Mammary epithelial cell (primary cell): ENCODE measurements at places on chromosomes 5 and 9. TPM values are rescaled to one million over a fixed set of nuclear protein-coding genes. Genes with fewer than 3 reads are reported as not detected.

C9orf153 gene
- not detected for polyA plus RNA-seq

PCDHGB7 gene
- 0.65 TPM for polyA plus RNA-seq

WDR38 gene
- polyA plus RNA-seq, result not detected

DNA sequence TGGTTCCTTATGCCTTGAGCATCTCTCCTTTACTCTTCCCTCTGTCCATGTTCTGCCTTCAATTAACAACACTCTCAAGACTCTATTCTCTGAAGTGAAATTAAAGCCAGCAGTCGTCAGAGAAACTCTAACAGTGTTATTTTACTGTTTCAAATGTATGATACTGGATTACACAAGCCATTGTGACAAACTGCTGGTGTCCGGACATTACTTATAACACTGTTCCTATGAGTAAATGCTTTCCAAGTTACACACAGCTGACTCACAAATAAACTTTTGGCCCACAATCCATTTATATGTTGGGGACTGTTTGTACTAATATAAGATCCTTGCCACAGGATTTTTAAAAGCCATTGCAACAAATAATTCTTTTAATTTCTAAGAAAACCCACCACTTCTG is 63.2 kb upstream of the GHR start:
- DNase-seq, result peak; percentile 49

DNA sequence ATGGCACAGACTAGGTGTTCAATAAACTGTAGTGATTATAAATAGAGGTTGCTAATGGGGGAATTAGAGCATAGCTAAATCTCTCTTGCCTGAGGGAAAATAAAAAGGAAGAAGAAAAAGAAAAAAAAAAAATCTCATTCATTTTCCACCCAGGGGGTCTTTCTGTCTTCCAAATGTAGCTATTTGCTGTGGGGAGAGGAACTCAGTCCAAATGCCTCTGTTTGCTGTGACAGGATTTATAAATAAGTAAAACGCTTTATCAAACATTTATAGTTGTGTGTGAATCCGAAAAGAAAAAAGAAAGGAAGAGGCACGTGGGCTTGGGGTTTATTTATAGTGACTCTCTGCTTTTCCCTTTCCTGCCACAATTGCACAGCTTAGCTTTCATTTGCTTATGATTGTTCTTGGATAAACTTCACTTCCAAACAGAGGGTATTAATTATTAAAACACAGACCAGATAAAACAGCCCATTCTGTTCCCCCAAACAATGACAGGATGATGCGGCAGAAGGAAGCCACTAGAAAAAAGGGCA is 245.7 kb downstream of the ASTN2 start:
- DNase-seq, result no peak

- no peak for DNase-seq
Observed at GRCh38 chr9:2874001-2874750, 30.3 kb upstream of the PUM3 start.

DNA sequence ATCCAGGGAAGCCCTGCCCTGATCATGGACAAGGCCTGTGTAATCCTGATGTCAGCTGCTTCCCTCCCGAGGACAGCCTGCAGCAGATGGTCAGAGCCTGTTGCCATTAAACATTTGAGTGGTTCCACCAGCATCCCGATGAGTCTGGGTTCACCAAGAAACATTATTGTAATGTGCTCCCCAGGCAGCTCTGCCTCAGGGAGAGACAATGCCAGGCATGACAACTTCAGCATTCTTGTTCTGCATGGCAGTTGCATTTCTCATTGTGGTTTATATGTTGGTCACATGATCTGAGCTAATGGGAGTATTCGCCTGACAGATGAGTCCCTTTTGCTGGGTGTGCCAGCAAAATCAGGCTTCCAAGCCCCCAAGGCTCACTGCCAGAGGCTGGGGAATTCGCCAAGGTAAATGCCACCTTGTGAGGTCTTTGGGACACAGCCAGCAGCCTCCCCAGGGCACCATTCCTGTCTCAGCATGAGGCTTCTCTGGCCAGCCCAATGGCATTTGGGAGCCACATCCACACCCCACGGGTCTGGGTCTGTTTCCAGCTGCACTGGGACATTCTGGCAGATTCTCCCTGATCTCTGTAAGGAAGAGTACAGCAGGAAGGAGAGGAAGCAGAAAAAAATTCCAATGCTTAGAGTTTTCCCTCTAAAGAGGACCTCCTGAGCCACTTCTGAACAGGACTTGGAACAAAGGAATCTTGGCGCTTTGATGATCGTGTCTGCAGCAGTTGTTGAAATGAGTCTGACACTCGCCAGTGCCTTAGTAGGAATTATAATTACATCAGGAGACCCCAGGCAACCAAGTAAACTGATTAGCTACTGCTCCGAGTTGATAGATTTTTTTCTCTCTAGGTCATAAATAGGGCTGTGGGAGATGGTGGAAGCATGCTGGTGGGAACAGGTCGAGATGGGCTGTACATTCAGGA is 18.7 kb downstream of the KCNIP1 start:
- DNase-seq, result peak; percentile 76

- no peak for DNase-seq
Observed at GRCh38 chr9:81989700-81990099, 1.1 kb downstream of the SPATA31D1 start.

DNA sequence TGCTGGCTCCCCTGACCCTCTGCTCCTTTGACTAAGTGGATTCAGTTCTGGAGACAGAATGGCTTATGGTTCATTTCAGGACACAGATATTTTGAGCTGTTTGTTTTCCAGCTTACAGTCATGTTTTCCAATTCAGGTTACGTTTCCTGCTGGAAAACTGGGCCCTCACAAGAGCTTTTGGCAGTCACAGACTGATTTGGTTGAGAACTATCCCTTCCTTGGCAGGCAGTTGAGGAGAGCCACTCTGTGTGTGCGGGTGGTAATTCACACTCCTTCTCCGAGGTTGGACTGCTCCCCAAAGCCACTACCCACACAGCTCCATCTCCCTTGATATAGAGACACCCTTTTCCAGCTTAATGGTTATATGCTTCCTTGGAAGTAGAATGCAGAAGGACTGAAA is 534.5 kb downstream of the TMEM38B start:
- DNase-seq, result no peak

GRCh38 chr9:126499005-126499910 is 114.5 kb upstream of the LMX1B start:
- DNase-seq, result peak; percentile 30

DNA sequence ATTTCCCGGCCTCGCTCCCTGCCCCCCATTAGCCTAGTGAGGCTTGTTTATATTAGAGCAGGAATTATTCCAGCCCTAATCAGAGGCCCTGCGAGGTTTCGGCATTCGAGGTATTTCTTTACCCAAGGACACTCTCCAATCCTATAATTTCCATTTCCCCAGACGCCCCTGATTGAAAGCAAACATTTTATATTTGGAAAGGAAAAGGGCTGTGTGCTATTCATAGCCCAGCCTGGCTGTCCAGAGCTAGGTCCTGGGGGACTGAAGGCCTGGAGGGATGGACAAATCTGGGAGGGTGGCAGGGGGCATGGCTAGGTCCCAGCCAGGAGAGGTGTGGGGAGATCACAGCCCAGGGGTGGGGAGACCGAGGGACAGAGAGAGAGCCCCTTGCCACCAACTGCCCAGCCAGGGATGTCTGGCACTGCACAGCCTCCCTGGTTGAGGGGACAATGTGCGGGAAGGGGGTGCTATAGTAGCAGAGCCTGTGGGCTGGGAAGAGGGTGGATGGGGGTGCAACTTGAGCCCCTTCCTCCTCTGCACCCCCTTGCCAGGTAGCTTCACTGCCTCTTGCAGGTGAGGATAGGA is 125.1 kb downstream of the BARX1 start:
- no peak for DNase-seq

GRCh38 chr5:41906151-41906550 is 2.0 kb downstream of the RIMOC1 start:
- no peak for DNase-seq

GRCh38 chr5:67065237-67065636 is 131.4 kb downstream of the CD180 start:
- DNase-seq, result no peak
